ENCODE measurements at places on chromosomes 6 and 20.

GRCh38 chr20:48293671-48294070 lies 508.4 kb upstream of the SULF2 start:
- DNase-seq: no peak

DNA sequence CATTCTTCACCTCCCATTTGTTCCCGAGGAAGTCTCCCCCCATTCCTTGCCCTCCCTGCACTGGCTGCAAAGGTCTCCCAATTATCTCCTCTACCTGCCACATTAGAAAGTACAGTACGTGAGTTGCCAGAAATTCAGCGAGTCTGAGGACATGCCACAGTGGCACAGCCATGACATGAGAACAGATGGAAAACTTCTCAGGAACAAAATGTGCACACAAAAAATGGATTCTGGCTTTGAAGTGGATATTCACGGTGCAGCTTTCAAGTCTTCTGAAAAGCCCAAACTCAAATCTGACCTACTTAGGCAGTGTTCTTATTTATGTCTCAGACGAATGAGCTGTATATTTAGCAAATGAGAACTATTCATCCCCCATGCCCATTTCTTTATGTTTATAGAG lies 269.1 kb upstream of the ARID1B start:
- DNase-seq: no peak

DNA sequence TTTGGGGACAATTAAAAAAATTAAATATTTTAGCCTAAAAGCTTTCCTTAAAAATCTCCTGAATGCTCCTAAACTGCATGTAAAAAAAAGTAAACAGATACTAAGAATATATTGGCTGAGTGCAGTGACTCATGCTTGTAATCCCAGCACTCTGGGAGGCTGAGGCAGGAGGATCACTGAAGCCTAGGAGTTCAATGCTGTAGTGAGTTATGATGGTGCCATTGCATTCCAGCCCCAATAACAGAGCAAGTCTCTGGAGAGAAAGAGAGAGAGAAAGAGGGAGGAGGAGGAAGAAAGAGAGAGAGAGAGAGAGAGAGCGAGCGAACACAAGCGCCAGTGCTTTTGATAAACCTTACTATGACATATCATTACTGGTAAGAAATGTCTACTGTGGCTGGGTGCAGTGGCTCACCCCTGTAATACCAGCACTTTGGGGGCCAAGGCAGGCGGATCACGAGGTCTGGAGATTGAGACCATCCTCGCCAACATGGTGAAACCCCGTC lies 58.8 kb downstream of the FKBP5 start:
- DNase-seq: no peak

GRCh38 chr6:44531442-44532015 lies 144.0 kb downstream of the CDC5L start:
- no peak for DNase-seq

DNA sequence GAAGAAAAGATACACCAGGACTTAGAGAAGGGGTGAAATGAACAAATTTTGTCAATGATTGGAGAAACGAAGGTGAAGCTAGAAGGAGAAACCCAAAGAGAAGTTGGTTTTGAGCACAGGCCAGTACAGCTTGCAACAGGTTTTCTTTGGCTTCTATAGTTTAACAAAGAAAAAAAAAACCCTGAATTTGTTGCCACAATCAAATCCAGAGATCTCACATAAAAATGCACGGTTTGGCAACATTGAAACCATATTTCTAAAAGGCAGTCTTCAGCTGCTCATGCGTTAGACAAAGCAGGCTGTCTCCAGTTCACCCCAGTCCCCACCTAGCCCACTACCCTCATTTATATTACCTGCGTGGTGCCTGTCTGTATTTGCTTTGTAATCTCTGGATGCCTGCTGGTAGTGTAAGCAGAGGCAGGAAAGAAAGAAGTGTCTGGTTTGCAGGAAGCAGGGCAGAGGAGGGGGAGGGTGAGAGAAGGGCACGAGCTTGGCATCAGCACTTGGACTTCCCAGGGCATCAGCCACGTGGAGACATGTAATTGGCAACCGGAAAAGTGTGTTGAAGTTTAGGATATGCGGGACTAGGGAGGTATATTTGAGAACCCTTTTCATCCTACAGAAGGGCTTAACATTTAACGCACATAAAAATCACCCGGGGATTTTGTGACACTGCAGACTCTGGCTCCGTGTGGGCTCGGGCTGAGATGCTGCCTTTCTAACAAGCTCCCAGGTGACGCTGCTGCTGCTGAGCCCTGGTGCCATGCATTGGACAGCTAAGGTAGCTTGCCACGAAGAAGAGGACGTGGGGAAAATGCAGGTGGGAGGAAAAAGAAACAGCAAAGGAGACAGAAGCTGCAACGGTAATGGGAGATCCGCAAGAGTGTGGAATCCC lies 14.4 kb downstream of the PFDN4 start:
- no peak for DNase-seq

DNA sequence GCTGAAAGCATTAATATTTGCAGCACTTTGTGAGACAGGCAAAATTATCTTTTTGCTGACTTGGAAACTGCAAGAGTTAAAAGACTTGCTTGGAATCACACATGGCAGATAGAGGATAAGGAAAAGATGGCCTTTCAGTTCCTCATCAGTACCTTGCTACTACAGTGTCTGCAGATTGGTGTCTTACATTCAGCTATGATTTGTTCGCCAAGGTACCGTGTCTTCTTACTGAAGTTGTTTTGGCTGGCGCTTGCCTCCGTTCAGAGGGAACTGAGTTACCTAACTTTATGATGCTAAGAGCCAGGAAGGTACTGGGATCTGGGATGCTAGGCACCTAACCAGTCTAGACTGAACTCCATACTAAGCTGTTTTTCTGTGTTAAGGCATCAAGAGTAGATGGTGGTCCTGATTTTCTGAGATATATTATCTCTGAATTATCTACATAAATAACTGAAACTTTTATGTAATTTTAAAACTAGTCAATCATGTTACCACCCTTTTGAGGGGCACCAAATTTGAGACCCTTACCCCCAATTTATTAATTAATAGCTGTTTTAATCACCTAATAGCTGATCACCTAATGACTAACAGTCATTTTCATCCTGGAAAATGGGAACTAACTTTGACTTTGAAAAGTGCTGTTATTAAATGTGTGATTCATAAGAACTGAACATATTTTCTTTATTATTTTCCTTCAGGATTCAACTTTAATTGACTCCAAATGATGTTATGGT lies 2.5 kb downstream of the WTAP start:
- no peak for DNase-seq

GRCh38 chr6:138593124-138593877 lies 94.0 kb upstream of the NHSL1 start:
- no peak for DNase-seq

DNA sequence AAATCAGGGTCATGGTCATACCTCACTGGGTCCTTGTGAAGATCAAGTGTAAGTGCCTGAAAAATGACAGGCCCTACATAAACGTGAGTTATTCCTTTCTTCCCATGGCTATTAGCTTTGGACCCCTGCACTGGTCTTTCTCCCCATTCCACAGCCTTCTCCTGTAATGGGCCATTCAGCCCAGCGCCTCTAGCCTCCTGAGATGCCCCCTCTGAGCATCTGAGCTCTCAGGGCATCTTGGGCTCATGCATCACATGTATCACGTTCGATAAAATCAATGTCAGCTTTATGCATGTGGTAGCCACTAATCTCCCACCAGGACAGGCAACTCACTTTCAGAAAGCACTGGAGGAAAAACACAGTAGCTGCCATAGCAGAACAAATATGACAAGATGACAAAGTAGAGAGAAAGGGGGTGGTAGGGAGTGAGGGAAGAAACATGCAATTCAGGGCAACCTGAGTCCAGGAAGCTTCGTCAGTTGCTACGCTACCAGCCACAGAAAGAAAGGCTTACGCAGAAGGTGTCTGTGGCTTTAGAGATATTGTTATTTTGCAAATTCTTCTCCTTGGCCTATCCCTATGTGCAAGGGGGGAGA lies 498.8 kb downstream of the PTPRT start:
- DNase-seq: no peak

DNA sequence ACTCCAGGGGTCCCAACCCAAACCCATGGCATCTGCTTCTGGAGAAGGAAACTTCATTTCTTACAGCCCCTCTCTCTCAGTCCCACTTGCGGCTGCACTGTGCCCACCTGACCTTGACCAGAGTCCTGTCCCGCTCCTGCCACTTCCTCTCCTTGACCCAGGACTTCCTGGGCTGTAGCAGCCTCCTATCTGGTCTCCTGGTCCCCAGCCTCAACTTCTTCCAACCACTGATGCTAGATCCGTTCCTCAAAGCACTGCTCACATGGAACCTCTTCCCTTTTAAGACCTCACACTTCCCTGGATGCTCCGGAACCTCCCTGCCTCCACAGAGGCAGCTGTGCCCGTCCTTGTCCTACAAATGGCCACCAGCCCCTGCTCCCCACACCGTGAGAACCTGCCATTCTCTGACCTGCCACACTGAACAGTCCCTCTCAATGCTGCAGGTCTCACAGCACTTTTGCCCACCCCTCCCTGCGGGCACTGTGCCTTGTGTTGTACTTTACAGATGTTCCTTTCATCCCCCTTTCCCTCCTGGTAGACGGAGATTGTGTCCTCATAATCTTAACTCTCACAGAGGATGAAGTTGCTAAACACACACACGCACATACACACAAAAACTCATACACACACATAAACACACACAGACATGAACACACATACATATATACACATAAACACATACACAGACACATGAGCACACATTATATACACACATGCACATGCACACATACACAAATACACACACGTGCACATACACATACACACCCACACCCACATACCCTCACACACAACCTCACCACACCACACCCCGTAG lies 59.6 kb upstream of the NXT1 start:
- no peak for DNase-seq

GRCh38 chr6:164756723-164757122 lies 552.7 kb downstream of the C6orf118 start:
- DNase-seq: no peak

- no peak for DNase-seq
These were observed 150.4 kb downstream of the GRM4 start for GRCh38 chr6:33995309-33996119.

- no peak for DNase-seq
These were observed 230.6 kb downstream of the TSHZ2 start for GRCh38 chr20:53202777-53203176.

DNA sequence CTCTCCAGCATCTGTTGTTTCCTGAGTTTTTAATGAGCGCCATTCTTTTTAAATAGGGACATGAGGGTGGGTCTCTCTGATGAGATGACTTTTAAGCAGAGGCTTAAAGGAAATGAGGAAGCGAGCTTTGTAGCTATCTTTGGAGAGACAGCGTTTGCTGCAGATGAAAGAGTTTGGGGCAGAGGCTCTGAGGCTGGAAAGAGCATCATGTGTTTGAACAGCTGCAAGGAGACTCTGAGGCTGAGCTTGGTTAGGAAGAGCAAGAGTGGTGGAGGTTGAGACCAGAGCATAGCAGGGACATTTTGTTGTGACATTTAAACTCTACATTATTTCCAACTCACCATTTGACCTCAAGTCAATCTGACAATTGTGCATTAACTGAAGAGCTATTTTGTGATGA lies 38.3 kb upstream of the TMX4 start:
- no peak for DNase-seq

DNA sequence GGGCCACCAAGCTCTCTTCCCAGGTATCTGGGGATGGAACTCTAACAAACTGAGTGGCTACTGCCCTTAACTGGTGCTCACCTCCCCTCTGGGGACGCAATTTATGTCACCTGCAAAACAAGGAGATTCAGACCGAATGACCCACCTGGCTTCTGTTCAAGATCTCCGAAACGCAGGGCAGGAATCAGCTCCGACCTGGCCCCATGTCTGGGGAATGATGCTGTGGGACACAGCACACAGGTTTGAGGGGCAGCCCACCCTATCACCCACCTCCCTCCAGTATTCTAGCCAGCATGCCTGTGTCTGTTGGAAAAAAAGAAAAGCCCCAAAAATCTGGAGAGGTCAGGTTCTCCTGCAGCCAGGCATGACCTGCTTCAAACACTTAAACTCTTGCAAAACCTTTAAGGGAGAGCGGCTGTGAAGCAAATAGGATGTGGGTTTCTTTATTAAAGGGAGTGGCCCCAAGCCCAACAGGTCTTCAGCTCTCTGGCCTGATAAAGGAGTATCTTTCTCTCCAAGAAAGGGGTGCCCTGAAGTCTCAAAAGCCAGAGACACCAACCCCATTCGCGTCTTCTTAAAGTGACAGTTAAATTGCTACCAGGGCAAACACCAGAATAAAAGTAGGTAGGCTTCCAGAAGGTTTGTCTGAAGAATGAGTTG lies 6.4 kb downstream of the PREX1 start:
- no peak for DNase-seq

GRCh38 chr6:127518710-127519468 lies at the start of gene MTCL3:
MTCL3 (minus strand) TSS chr6:127519335.
- DNase-seq: no peak

DNA sequence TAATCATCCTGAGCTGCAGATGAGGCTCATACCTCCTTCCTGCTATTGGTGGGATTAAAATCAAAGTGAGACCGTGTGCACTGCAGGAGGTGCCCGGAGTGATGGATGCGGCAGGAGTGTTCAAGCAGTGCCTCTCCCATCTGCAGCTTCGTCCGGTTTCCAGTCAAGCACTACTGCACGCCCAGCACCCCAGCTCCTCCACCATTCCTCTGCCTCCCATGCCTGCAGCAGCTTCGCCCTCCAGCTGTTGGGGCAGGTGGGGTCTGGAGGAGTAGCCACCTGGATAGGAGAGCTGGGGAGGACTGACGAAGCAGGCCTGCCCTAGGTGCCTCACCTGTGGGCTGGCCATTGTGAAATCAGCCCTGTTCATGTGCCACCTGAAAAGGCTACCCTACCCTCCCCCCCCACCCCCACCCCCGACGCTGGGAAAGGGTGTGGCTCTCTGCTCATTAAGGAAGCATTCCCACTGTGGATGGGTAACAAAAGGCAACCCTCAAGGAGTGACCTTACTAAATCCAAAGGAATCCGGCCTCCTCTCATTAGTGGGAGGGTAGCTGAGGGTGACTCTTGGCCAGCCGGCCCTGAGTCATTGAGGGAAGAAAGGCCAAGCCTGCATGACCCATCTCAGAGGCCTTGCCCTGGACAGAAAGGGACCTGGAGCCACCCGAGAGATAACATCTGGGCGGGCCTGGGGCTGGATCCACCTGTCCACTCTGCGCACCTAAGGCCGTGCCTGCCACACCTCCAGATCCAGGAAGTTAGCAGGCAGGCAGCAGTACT lies 115.9 kb upstream of the ARMC2 start:
- DNase-seq: no peak

GRCh38 chr6:130765181-130765727 lies 62.0 kb upstream of the SMLR1 start:
- no peak for DNase-seq
